ENCODE measurements at places on chromosomes 1 and 21.

DNA sequence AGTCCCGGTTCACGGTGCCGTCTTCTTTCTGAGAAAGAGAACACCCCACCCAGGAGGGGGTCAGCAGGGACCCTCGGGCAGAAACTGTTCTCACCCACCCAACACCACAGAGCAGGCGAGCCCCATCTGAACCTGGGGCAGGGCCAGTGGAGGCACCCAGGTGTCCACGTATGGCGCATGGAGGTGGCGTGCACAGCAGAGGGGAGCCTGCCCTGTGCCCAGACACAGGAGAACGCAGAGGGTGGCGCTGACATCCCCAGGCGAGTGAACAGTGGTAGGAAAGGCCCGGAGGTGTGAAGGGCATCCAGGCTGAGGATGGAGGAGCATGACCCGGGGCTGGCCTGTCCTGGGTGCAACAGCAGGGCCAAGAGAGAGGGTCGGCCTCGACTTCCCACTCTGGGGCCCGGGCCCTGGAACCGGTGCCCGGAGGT is 91.1 kb downstream of the STUM start:
- DNase-seq, result no peak

DNA sequence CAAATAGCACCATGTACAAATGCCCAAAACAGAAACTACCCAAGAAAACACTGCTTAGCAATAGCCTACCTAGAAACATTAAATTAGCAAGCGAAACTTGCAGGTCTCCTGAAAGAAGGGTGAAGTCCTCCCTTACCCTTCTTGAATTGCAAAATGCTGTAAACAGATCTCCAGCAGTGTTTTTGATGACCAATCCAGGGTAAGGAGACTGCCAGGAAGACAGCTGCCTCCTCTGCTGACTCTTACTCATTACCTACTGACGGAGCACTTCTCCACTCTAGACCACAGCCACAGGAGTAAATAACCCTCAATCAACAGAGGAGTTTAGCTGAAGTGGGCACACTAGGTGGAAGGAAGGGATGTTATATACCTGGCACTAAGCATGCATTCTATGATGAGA is 32.2 kb upstream of the GADD45A start:
- no peak for DNase-seq

DNA sequence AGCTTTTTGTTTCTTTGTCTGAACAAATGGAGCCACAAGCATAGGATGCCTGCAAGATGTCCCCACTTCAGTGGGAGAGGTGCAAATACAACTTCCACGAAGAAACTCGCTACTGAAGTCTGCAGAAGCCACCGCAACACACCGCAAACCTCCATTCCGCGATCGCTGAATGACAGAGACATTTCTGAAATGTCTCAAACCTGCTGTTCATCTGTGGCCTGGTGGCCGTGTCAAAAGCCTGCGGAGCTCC is 1.0 kb downstream of the TP53BP2 start:
- DNase-seq, result no peak

GRCh38 chr1:3372317-3372716 is 82.1 kb upstream of the ARHGEF16 start:
- no peak for DNase-seq

- DNase-seq, result no peak
Measured at GRCh38 chr1:210123924-210124589, 108.5 kb upstream of the SERTAD4 start.

- no peak for DNase-seq
Measured at GRCh38 chr1:241842565-241842964, 5.4 kb upstream of the EXO1 start.

DNA sequence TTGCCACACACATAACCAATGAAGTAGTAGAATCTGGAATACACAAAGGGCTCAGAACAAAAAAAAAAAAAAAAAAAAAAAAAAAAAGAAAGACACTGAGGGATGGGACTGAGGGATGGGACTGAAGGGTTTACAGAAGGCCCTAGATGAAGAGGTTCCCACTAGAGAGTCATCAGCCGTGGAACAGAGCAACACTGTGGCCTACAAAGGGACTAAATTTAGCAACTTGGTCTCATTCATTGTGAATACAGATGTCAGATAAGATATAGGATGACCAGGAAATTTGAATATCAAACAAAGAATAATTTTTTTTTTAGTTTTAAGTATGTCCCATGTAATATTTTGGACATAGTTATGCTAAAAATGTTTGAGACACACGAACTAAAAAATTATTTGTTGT is 62.1 kb downstream of the GLUL start:
- DNase-seq, result no peak

DNA sequence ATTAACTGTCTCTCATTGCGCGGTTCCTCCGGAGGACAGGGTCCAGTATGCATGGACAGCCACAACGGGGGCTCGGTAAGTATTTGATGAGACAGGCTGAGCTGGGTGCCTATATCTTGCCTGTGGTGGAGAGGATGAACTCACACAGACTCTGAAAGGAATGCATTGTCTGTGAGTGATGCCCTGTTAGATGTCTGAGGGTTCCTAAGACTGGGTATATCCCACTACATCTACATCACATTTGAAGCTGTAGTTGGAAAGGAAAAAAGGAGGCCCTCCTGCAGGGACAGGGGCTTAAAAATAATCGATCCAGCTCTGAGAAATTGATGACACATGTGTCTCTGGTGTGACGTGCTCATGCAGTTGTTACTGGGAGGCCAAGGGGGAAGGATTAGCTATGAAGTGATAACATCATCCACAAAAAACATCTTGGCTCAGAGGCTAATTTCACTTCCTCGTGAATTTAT is 1.9 kb downstream of the ADARB1 start:
- DNase-seq, result no peak

DNA sequence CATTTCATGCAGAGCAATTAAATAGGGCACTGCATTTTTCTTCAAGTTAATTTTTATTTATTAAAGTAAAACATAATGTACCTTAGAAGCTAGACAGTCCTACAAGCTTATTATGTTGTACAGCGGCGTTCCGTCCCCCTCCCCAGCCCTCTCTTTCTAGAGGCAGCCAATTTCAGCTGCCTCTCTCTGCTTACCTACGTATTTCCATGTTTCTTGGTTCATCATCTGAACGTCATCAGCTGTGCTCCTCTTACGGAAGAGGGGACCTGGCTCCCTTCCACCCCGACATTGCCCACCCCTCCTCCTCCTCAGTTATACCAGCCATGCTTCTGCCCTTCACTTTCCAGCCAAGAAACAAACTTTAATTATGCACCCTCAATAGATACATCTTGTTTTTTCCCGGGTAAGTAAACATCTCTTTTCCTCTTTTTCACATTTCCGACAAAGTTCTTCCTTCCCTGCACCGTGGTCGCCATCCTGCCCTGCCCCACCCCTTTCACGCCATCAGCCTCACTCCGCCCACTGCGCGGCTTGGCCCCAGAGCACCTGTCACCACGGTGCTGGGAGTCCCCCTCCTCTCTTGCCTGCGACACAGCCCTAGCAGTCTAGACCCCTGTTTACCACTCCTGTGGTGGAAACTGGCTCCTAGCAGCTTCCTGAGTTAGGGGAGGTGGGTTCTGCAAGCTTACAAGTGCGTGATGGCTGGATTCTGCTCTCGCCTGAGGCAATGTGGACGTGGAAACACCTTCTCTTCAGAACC is 57.9 kb downstream of the SLC37A1 start:
- DNase-seq, result no peak

- no peak for DNase-seq
Measured at GRCh38 chr1:16924919-16925477, 3.3 kb downstream of the CROCC start.

GRCh38 chr1:92850019-92850418 is 18.2 kb downstream of the RPL5 start:
- DNase-seq, result no peak

GRCh38 chr1:234969581-234970400 is 158.8 kb downstream of the TOMM20 start:
- DNase-seq, result no peak

DNA sequence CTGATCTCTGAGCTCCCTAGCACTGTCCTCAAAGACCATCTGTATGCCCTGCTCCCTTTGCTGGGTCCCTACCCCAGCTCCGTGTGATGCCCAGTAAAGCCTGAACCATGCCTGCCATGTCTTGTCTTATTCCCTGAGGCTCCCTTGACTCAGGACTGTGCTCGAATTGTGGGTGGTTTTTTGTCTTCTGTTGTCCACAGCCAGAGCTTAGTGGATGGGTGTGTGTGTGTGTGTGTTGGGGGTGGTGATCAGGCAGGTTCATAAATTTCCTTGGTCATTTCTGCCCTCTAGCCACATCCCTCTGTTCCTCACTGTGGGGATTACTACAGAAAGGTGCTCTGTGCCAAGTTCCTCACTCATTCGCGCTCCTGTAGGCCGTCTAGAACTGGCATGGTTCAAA is 5.7 kb downstream of the GSTM5 start:
- DNase-seq, result no peak

GRCh38 chr1:91170571-91170970 is 148.7 kb upstream of the ZNF644 start:
- no peak for DNase-seq

DNA sequence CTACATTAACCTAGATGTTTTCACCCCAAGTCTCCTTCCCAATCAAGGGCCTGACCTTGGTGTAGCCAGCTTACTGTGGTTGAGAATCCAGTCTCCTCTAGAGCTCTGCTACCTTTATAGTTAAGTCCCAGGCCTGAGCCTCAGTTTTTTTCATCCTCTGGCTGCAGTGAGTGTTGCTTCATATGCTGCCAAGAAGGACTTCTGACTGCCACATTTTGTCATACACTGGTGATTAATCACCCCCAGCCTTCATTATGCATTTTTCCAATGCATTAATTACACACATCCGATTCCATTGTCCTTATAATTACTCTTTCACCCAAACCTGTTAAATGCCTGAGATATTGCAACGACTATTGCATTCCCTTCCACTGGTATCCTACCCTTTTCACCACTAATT is 66.3 kb upstream of the FGGY start:
- no peak for DNase-seq

DNA sequence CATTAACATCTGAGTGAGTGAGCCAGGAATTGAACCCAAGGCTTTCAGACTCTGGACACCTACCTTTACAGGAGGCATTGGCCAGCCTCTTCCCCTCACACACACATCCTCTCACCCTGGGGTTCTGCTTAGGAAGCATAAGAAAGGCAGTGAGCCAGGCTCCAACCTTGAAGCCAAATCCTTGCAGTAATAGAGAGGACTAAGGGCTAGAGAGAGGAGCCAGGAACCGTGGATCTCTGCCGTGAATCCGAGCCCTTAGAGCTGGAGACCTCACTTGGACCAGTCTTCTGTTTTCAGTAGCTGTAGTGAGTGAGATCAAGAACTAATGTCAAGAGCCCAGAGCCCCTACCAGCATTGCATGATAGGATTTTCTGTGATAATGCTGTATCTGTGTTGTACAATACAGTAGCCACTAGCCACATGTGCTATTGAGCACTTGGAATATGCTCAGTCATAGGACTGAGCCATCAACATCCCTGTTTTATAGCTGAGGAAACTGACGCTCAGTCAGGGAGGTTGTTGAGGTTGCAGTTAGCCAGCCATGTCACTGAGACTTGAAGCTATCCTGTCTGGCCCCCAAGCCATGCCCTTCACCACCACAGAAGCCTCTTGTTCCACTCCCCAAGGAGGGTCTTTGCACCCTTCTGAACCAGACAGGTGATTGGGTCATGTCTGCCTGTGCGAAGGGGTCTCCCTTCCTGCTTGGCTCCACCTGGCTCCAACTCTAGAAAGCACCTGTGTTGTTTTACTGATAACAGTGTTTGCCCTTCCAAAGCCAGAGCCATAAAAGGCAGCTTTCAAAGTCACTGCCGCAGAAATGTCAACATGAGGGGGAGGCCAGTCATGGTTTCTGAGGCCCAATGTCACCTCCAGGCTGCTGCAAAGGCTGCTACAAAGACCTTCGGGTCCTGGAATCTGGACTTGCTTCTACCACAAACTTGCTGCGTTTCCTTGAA is 101.1 kb upstream of the JUN start:
- peak; percentile 76 for DNase-seq

DNA sequence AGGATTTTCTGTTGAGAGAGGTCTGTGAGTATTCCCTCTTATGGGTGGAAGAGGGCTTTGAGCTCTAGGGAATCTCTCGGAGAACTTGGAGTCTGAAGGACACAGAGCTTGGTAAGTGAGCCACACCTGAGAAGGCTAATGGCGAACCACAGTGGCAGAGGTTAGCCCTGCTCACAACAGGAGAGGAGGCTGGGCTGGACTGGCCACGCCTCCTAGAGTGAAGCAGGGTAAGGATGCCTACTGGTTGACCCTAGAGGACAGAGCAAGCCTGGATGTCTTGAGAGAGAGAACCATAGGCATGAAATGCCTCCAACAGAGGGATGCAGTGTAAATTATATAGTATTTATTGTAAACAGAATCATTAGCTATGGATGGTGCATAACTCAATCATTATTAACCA is 232.6 kb downstream of the PCP4 start:
- no peak for DNase-seq

- DNase-seq, result no peak
Measured at GRCh38 chr1:230629511-230629910, 12.8 kb upstream of the COG2 start.

DNA sequence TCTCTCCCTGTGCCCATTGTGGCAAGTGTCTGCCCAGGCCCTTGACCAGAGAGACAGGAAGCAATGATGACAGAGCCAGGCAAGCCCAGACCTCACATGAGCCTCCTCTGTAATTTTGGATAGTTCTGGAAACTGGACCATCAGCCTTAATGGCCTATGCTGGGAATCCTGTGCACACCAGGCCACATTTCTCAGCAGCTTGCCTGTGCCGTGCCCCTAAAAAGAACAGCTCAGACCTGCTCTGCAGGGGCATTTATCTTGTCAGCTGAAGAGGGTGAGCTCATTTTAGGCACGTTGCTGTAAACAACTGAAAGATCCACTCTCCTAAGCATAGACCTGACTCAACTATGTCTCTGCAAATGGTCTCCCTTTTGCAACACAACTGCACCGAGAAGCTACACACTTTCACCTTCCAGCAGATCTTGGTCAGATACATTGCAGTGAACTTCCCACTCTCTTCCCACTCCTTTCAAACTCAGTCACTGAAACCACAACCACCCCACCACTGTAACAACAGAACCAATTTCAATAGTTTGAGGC is 53.5 kb upstream of the BACH1 start:
- no peak for DNase-seq

GRCh38 chr1:207051191-207051943 is at the start of gene YOD1:
TSS of gene YOD1 (minus strand) at chr1:207051208. CDS start at chr1:207051030, 178 bp downstream.
- no peak for DNase-seq

DNA sequence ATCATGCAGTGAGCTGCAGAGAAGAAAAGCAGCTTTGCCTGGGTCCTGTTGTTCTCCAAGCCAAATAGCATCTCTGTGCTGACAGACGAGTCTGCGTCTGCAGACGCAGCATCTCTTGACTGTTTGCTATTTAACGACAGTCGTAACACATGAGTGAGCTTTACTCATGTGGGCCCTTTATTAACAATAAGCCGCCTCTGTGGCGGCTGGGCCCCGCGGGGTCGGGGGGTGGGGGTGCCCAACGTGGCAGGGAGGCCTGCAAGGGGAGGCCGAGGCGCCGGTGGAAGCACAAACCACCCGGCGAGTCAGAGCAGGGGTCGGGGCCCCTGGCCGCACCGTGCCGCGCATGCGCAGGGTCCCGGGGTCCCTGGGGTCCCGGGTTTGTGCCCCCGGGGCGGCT is 435.1 kb downstream of the KIF26B start:
- DNase-seq, result no peak

GRCh38 chr1:24113641-24114033 is 1.7 kb upstream of the MYOM3 start:
- no peak for DNase-seq
